Activated gamma-delta T cell treated with Interleukin-2 at 50 U/mL for 16 hours (primary cell): ENCODE measurements at places on chromosomes 2 and 18.
A peak's percentile ranks its signal among the peaks of the same experiment; 100 is the strongest.

DNA sequence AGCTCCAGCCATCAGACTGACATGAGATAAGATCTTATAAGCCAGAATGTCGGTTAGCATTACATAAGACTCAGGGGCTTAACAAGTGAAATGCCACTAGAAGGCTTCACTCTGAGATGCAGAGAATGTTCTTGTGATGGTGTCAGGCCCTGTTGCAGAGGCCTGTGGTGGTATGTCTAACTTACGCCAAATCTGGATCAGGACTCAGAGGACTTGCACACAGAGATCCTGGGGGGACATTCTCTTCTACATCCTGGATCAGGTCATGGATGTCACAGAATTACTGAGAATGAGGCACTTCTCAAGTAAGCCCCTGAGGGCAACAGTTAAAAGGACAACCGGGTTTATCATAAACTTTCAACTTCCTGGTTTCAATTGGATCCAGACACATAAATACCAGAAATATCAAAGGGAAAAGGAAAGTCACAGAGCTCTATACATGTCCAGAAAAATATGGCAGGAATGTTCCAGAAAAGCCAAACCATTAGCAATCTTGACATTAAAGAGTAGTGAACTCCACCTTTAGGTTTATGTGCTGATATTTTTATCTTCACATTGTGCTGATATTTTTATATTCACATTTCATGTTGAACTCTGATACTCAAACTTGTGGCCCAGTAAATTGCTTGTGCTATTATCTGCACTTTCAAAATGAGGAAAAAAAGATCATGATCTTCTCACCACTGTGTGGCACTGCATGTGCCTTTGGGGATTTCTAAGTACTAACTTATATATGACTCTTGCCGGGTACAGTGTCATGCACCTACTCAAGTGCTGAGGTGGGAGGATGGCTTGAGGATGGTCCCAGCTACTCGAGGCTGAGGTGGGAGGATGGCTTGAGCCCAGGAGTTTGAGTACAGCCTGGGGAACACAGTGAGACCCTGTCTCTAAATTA, 137.5 kb upstream of the RNF152 start:
- DNase-seq, result no peak

DNA sequence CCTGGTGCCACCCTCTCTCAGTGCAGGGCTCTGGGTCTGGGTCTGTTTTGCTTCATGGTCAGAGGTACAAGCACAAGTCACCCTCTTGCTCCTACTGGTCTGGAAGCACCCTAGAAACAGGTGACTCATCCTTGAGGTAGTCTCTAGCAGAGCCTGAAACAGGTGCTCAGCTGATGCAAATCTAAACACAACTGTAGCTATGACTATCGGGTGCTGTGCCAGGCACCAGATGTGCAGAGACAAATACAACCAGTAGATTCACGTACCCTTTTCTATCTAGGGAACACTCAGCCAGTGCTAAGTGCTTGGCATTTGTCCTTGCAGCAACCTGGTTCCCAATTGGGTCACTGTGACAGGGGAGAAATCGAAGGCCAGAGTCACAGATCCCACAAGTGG, 140.9 kb upstream of the MYCN start:
- no peak for DNase-seq

- DNase-seq, result no peak
These were observed 262.9 kb downstream of the C1D start for GRCh38 chr2:67799886-67800285.

- DNase-seq, result no peak
These were observed 591 bp upstream of the LDLRAD4 start for GRCh38 chr18:13217971-13218367.

GRCh38 chr2:37653805-37654378, 17.6 kb downstream of the CDC42EP3 start:
- no peak for DNase-seq

GRCh38 chr2:73008766-73009135, 62.8 kb downstream of the SFXN5 start:
- DNase-seq, result no peak

- DNase-seq, result no peak
These were observed 70.4 kb upstream of the TMEM17 start for GRCh38 chr2:62576276-62576939.

GRCh38 chr2:68441179-68441993, 25.7 kb downstream of the FBXO48 start:
- DNase-seq, result peak; percentile 86

DNA sequence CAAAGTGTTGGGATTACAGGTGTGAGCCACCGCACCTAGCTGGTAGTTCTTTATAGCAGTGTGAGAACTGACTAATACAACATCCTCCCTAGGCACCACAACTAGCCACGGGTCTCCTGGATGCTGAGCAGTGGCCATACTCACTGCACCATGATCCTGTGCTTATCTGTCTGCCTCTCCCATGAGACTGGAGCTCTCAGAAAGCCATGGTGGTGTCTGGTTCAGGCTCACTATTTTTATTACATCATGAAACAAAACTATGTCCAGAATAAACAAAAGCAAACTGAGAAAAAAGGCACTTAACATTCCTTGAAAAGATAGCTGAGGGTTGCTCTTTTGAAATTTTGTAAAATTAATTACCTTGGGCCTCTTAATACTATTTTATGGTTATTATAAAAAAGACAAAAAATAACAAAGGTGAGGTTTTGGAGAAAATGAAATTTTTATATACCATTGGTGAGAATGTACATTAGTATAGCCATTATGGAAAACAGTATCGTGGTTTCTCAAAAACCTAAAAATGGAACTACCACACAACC, 90.7 kb upstream of the TFCP2L1 start:
- DNase-seq, result no peak

DNA sequence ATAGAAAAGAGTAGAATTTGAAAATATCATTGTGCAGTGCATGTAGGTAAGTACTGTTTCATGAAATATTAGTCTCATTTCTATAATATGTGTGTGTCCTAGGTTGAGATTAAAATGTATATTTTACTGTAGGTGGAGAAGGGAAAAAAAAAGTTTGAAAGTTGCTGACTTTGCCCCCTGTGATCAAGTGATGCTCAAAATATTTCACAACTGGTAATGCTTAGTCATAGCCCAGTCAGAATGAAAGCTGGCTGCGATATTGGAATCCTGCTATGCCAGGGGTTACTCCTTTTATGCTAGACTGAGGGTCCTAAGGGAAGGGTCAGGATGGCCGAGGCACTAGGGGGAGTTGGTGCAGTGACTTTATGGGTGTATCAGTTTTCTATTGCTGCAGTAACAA, 19.5 kb upstream of the CFAP36 start:
- no peak for DNase-seq

- no peak for DNase-seq
These were observed 64.5 kb downstream of the OSBPL1A start for GRCh38 chr18:24333084-24333483.

- DNase-seq, result no peak
These were observed 35.1 kb downstream of the MYO1B start for GRCh38 chr2:191280290-191280689.

GRCh38 chr2:200703127-200703925, 108.4 kb upstream of the BZW1 start:
- DNase-seq, result no peak

GRCh38 chr18:78480262-78481054, 499.2 kb upstream of the SALL3 start:
- DNase-seq, result no peak

DNA sequence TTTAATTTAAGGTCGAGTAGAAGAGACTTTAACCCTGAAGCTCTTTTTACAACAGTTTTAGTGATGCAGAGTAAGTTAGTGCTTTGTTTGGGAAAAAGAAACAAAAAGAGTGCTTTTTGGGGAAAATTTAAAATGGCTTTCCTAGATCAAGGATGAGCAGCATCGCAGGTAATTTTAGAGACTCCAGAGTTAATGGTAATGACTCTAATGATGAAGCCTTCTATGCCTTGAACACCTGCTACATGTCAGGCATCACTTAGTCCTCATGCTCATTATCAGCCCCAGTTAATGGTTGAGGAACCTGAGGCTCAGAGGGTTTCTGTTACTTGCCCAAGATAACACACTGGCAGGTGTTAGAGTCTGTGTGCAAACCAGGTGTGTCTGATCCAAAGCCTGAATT, 167.8 kb downstream of the ACOXL start:
- DNase-seq, result no peak

DNA sequence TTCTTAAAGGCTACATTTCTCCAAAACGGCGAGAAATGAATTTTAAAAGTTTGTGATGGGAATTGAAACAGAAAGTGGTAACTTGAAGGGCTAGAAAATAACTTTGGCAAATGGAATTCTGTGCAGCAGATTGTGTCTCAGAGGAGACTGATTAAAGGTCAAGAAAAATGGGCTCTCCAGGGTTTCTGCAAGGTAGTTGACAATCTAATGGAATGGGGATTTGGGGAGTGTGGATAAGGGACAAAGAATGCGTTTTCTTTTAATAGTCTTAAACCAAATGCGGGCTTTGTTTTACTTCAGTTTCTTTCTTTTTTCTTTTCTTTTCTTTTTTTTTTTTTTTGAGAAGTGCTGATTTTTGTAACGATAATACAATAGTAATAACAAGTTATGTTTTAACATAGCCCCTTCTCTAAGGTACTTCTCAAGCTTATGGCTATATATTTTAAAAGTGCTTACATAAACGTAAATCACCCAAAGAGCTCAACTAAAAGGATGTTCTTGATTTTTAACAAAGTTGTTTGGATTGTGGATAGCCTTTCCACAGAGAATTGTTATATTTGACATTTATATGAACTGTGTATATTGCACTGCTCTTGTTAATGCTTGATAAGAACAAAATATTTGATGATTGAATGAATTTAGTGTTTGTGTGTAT, 36.6 kb downstream of the CAMKMT start:
- no peak for DNase-seq

DNA sequence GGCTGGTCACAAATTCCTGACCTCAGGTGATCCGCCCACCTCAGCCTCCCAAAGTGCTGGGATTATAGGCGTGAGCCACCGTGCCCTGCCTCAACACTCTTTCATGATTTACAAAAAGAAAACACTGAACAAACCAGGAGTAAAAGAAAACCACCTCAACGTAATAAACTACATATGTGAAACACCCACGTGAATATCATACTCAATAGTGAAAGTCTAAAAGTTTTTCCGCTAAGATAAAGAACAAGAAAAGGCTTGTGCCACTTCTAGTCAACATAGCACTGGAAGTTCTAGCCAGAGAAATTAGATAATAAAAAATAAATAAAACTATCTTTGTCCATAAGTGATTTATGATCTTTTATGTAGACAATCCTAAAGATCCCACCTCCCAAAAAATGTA, 68.5 kb downstream of the ROCK2 start:
- DNase-seq, result no peak

- DNase-seq, result peak; percentile 90
These were observed 25.3 kb upstream of the NOTO start for GRCh38 chr2:73176881-73177644.

DNA sequence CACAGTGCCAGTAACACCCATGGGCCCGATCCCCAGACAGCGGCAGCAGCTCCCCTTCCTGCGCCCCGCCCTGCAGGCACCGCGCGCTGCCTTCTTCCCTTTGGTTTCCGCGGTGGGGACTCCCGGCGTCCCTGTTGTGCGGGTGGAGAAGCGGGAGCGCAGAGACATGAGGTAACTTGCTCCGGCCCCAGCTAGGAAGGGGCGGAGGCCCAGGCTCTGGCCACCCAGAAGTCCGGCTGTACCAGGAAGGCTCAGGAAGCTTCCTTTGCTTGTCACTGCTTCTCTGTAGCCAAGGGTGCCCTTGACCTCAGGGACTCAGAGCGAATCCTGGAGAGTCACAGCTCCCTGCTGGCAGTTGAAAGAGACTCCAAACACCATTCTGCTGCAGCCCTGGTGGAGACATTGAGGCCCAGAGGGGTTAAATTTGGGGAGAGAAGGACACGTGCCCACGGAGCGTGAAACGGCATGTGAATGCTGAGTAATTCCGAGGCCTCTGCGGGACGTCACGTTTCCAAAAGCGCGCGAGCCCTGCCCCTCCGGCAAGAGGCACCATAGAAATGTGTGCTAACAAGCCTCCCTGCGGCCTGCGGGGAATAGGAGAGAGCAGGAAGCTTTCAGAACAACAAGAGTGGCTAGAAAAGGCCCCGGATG, 6.7 kb upstream of the ADCY3 start:
- DNase-seq, result no peak
